ENCODE measurements at places on chromosomes 7 and 10. TPM values are rescaled to one million over a fixed set of nuclear protein-coding genes. Genes with fewer than 3 reads are reported as not detected.

The FAM241B gene
- 10.6 TPM for total RNA-seq

The USP54 gene
- total RNA-seq, result 10.5 TPM

The RAMP3 gene
- not detected for total RNA-seq

The COA1 gene
- 81.6 TPM for total RNA-seq

The TSPAN33 gene
- 23.2 TPM for total RNA-seq

The NPTX2 gene
- not detected for total RNA-seq

The HIBADH gene
- 20.0 TPM for total RNA-seq

The ITIH5 gene
- total RNA-seq, result not detected

The SYT15 gene
- total RNA-seq, result 0.70 TPM

The INTS15 gene
- 47.3 TPM for total RNA-seq

The LRRD1 gene
- total RNA-seq, result not detected

The HOGA1 gene
- total RNA-seq, result not detected

The ASZ1 gene
- not detected for total RNA-seq

The GIMAP8 gene
- total RNA-seq, result 12.3 TPM

The SLC13A1 gene
- total RNA-seq, result not detected

The HKDC1 gene
- total RNA-seq, result 0.15 TPM

The LRIT2 gene
- total RNA-seq, result not detected

The C10orf53 gene
- total RNA-seq, result not detected

The NPSR1 gene
- not detected for total RNA-seq

The GARIN1A gene
- total RNA-seq, result 0.22 TPM

The TCTN3 gene
- total RNA-seq, result 32.7 TPM

The ANLN gene
- total RNA-seq, result 29.1 TPM

The ITPRID1 gene
- total RNA-seq, result not detected

The TDRD1 gene
- total RNA-seq, result 0.16 TPM

The SPDYE3 gene
- total RNA-seq, result not detected

The TRPV5 gene
- not detected for total RNA-seq

The UNCX gene
- not detected for total RNA-seq

The MARVELD1 gene
- 4.7 TPM for total RNA-seq

The CCL24 gene
- not detected for total RNA-seq
